ENCODE measurements at places on chromosomes 13 and 19.

- DNase-seq = peak; percentile 75
These were observed 113.3 kb upstream of the SPRY2 start for GRCh38 chr13:80454245-80454644.

DNA sequence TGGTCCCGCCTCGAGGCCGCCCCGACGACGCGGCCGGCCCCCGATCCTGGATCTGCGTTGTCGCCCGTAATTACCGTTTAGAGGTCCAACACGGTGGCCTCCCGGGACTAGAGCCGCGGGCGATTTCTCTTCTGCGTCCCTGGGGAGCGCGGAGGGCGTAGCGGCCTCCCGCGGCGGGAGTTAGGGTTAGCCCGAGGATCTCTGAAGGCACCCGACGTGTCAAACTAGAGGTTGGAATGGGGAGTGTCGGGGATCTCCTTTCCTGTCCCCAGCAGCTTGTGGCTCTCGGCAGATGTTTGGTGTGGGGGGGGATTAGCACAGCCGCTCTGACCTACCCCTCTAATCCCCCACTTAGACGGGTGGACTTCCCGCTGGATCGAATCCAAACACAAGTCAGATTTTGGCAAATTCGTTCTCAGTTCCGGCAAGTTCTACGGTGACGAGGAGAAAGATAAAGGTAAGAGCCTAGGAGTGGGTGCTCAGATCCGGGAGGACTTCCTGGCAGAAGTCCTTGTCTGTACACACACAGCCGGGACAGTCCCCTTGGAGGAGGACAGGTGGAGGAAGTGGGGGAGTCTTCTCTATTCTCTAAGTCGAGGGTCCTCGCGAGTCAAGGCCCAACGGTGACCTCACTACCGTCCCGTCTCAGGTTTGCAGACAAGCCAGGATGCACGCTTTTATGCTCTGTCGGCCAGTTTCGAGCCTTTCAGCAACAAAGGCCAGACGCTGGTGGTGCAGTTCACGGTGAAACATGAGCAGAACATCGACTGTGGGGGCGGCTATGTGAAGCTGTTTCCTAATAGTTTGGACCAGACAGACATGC is 581 bp downstream of the CALR start:
- no peak for DNase-seq

DNA sequence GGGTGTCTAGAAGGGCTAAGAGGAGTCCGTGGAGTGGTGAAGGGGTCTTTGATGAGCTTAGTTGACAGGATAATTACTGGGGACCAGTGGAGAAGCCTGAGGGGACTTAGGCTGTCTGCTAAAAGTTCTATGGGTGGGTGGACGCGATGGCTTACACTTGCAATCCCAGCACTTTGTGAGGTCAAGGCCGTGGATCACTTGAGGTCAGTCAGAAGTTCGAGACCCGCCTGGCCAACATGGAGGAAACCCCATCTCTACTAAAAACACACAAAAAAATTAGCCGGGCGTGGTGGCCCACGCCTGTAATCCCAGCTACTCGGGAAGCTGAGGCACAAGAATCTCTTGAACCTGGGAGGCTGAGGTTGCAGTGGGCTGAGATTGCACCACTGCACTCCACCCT is 2.8 kb upstream of the GSK3A start:
- no peak for DNase-seq

GRCh38 chr19:10812196-10812595 is 23.8 kb downstream of the TMED1 start:
- DNase-seq = no peak

DNA sequence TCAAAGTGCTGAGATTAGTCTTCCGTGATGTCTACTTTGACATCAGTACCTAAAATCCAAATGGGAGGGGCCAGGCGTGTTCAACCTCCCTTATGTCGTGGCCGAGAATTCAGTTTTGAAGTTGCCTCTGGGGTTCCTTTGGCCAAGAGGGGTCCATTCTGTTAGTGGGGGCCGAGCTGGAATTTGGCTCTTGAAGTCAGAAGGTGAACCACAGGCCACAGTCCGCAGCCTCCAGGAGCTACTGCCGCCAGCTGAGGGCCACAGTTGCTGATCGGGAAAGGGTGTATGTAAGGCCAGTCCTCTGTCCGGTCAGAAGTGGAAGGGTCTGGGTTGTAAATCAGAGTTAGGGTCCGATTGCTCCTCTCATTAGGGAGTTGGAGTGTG is 31.0 kb downstream of the ATP11A start:
- DNase-seq = no peak

GRCh38 chr19:44202470-44202869 is 9.9 kb upstream of the ZNF227 start:
- DNase-seq = peak; percentile 10

DNA sequence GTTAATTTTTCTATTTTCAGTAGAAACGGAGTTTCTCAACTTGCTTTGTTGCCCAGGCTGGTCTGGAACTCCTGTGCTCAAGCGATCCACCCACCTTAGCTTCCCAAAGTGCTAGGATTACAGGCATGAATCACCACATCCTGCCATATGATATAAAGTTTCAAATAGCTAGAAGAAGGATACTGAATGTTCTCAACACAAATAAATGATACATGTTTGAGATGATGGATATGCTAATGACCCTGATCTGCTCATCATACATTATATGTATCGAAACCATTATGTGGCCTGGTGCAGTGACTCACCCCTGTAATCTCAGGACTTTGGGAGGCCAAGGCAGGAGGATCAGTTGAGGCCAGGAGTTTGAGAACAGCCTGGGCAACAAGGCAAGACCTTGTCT is 11.5 kb downstream of the CIB3 start:
- peak; percentile 98 for DNase-seq

- no peak for DNase-seq
These were observed 144.8 kb downstream of the PDS5B start for GRCh38 chr13:32731074-32731473.

DNA sequence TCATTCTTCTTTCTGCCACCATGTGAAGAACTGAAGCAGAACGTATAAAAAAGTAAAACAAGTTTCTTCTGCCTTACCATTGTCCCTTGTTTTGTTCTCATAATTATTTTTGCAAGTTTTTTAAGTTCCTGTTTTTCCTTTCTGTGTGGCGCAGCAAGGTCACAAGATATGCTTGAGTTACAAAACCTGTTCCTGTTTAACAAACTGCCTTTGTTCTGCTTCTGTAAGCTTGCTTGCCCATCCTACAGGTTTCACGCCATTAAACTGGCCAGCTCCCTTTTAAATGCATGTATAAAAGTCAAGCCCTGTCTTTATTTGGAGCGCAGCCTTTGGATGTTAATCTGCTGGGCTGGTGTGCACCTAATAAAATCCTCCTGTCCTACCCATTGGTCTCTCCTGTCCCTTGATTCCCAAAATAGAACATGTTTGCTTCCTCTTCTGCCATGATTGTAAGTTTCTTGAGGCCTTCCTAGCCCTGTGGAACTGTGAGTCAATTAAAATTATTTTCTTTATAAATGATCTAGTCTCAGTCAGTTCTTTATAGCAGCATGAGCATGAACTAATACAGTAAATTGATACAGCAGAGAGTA is 1115.4 kb downstream of the SLITRK1 start:
- no peak for DNase-seq

- DNase-seq = peak; percentile 61
These were observed 25.8 kb downstream of the LACC1 start for GRCh38 chr13:43905435-43906031.

DNA sequence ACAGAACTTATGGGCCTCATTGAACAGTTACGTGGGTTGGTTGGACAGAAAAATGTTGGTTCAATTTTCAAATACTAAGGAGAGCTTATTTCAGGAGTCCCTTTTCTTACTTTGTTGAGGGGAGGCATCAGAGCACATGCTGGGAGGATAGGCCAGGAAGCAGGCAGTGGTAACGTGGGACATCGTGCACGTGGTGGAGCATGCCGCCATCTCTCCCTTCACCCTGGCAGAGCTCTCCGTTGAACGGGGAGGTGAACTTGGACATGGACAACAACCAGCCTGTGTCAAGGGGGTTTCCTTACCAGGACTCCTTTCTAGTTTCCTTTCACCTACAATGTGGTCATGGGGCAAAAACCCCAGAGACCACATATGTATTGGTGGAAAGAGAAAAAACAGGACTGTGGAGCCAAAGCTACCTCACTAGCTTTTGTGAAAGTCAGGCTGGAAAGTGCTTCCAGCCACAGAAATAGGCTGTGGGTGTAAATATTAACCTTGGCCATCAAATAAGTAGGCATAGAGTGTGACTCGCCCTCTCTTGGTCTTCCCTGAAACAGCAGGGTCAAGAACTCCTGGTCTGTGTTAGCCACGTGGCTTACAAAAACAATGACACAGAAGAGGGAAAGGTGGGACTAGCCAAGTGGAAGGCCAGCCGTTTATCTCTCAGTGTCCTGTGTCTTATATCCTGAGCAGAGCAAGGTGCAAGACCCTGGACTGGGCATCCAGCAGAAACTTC is 14.4 kb downstream of the MICOS13 start:
- peak; percentile 63 for DNase-seq

GRCh38 chr13:50779443-50780200 is 63.9 kb downstream of the DLEU7 start:
- DNase-seq = no peak

DNA sequence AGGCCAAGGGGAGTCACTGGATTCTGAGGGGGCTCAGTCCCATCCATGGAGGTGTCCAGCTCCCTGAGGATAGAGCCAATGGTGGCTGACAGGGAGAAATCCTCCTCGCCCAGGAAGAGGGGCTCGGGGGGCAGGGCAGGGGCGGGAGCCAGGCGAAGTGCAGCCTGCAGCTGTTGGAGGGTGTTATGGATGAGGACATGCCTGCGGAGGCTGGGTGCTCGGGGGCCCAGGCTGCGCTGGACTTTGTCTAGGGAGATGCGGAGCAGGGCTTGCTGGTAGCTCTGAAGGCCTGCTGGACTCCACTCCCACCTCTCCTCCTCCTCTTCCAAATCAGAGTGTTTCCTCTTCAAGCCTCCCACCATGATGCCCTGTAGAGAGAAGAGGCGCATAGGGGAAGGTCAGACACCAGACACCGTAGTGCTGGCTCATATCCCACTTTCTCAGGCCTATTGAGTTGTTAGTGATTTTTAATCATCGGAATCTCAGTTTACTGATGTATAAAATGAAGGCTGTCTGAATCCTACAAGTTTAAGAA is 2.3 kb downstream of the SERTAD3 start:
- DNase-seq = no peak

DNA sequence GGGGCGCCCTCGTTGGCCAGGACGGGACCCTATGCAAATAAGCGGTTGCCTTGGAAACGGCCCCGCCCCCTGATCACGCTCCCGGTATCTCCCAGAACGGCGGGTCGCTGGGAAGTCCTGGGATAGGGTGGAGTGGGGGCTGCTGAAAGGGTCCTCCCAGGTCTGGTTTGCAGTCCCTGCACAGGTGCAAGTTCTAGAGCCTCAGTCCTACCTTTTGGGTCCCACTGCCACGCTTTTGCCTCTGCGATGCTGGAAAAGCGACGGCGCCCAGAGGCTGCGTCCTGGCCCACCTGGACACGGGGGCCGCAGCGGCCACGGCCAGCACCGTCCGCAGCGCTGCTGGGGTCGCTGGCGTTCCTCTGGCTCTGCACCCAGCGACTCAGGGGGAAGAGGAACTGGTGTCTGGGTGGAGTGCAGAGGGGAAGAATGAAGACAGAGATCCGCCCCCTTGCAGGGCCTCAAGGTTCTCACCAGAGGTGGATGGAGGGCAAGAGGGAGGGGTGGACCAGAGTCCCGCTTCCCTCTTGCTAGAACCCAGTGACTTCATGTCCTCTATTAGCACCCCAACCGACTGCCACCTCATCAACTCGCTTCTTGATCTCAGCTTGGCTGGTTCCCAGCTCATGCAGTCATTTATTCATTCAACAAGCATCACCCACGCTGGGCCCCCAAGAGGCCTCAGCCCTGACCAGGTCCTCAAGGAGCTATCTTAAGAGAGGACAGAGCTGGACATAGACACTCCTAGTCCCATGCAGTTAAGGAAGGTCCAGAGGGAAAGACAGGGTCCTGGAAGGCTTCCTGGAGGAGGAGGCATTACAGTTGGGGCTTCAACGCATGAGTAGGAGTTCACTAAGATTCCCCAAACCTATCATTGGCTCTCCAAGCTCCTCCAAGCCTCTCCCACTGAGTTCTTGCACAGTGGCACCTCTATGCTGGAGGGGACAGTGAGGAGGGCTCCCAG is at the start of gene LRRC25:
Gene LRRC25 (minus strand): TSS at position 381 of the 961 bp plus-strand sequence. CDS start 659 bp downstream, outside the sequence.
- DNase-seq = no peak

- DNase-seq = no peak
These were observed 124.2 kb downstream of the ZIC5 start for GRCh38 chr13:99847318-99847750.

- DNase-seq = no peak
These were observed 171.7 kb upstream of the MAB21L1 start for GRCh38 chr13:35648201-35648600.

- DNase-seq = no peak
These were observed 39.6 kb downstream of the RAB20 start for GRCh38 chr13:110521946-110522345.

- DNase-seq = no peak
These were observed 96.1 kb upstream of the UQCRFS1 start for GRCh38 chr19:29308977-29309590.

- peak; percentile 89 for DNase-seq
These were observed 149.5 kb downstream of the DCT start for GRCh38 chr13:94329754-94330551.

DNA sequence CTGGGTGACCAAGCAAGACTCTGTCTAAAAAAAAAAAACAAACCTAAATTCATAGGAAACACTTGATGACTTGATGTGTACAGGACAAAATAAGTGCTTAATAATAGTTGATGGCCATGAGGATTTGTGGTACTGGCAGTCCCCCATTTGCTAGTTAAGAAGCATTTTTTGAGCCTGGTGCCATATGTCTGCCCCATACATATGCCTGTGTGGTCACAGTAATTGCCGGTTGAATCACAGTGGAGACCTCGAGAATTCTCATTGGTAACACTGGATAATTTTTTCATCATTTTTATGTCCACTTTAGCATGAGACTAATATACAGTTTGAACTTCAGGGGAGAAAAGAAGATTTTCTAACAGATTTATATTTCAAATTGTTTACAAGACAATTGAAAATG is 79.2 kb downstream of the LRCH1 start:
- no peak for DNase-seq

- no peak for DNase-seq
These were observed 1446.8 kb downstream of the UQCRFS1 start for GRCh38 chr19:27765912-27766725.

GRCh38 chr19:27689734-27690241 is 1523.2 kb downstream of the UQCRFS1 start:
- DNase-seq = no peak

- DNase-seq = peak; percentile 20
These were observed 25.9 kb upstream of the NAPA start for GRCh38 chr19:47540748-47541147.

- no peak for DNase-seq
These were observed 33.9 kb downstream of the MCF2L start for GRCh38 chr13:113002913-113003290.

Data from HT1080 (cell line).